ENCODE measurements at places on chromosomes 5 and 9.
A peak's percentile ranks its signal among the peaks of the same experiment; 100 is the strongest.

DNA sequence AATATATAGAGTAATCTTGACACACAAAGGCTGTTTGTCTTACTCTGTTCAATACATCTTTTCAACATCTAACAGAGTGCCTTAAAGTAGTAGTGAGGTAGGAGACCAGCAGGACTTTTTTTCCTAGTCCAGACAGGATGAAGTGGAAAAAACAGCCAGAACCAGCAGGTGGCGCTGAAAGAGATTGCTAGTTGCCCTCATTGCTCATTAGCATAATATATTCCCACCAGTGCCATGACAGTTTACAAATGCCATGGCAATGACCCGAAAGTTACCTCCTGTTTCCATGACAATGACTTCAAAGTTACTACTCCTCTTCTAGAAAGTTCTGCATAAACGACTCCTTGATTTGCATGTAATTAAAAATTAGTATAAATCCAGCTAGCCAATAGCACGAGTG, 387.4 kb downstream of the ACTL7B start:
- no peak for DNase-seq

DNA sequence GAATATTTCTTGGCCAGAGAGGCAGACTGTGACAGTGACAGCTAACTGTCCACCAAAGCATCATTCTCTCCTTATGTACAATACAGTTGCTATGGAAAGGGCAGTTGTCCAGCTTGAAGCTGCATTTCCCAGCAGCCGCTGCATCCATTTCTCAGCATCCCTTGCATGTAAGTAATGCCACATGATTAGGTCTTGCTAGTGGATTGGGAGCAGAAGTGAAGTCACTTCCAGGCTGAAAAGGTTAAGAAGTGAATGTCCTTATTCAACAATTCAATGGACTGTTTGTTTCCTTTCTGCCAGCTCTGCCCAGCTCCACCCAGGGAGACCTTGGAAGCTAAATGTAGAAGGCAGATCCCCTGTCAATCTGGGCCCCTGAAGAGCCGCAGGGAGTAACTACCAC, 26.1 kb upstream of the RETREG1 start:
- DNase-seq, result no peak

- DNase-seq, result peak; percentile 54
Measured at GRCh38 chr9:118595719-118596305, 773.4 kb downstream of the BRINP1 start.

DNA sequence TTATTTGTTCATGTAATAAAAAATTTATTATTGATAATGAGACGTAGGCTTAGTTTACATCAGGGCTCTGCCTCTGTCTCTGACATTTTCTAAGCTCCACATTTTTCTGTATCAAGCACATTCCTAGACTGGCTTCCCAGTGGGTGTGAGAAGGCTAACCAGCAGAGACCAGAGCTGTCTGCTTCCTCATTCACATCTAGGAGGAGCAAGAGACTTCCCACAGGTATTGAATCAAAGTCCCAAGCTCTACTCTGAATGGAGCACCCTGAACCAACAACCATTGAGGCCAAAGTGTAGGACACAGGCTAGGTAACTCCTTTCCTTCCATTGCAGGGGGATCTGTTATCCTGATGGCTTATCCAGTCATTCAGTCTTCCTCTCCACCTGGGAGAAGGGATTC, 72.4 kb downstream of the PARP8 start:
- no peak for DNase-seq

GRCh38 chr5:1552521-1553255, 28.9 kb upstream of the LPCAT1 start:
- DNase-seq, result peak; percentile 98

DNA sequence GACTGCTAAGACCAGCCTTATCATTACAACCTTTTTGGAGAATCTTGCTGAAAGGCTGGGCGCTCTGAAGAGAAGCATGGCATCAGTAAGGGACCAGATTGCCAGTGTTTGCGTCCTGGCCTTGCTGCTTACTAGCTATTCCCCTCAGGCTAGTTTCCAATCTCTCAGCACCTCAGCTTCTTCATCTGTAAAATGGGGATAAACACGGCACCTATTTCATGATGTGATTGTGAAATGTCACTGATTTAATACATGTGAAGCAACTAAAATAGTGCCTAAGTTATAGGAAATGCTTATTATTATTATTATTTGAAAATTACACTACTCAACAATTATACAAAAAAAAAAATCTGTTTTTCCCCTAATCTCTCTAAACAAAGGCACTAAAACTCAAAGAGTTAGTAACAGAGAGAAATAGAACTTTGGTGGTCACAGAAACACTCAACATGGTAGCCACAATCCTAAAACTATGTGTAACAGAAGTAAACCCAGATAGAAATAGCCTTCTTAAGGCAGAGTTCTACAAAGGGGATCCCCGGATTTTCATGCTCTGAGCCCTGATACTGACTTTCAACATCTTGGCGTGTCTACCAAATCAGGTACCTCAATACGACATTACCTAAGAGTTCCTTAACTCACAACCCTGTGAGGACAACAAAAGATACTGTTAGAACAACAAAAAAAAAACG, 62.0 kb downstream of the ENC1 start:
- DNase-seq, result no peak

DNA sequence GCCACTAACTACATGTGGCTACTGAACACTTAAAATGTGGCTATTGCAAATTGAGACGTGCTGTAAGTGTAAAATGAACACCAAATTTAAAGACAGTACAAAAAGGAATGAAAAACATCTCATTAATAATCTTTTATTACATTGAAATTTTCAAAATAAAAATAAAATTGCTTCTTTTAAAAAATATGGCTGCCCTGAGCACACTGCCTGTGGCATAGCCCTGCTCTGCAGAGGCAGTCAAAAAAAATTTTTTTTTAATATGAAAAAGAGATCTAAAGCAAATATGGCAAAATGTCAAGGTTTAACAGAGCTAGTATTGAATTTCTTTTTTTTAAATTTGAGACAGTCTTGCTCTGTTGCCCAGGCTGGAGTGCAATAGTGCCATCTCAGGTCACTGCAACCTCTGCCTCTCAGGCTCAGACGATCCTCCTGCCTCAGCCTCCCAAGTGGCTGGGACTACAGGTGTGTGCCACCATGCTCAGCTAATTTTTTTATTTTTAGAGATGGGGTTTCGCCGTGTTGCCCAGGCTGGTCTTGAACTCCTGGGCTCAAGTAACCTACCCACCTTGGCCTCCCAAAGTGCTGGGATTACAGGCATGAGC, 25.6 kb downstream of the CARNMT1 start:
- DNase-seq, result no peak

DNA sequence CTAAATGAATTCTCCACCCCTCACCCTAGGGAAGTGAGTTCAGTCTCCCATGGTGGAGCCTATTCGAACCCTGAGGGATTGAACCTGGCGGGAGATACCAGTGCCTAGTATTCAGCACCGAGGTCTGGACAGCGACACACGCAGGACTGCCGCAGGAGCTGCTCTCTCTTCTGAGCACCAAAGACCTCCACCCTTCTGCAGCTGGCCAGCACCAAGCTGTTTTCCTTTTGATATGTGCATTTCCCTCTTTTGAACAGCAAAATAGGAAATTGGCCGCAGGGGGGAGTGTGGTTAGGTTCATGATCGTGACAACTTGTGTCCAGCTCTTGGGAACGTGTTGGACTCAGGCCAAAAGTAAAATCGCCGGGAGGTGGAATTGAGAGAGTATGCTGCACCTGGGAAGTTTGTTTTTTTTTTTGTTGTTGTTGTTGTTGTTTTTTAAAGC, 1.2 kb upstream of the PCSK1 start:
- DNase-seq, result no peak

DNA sequence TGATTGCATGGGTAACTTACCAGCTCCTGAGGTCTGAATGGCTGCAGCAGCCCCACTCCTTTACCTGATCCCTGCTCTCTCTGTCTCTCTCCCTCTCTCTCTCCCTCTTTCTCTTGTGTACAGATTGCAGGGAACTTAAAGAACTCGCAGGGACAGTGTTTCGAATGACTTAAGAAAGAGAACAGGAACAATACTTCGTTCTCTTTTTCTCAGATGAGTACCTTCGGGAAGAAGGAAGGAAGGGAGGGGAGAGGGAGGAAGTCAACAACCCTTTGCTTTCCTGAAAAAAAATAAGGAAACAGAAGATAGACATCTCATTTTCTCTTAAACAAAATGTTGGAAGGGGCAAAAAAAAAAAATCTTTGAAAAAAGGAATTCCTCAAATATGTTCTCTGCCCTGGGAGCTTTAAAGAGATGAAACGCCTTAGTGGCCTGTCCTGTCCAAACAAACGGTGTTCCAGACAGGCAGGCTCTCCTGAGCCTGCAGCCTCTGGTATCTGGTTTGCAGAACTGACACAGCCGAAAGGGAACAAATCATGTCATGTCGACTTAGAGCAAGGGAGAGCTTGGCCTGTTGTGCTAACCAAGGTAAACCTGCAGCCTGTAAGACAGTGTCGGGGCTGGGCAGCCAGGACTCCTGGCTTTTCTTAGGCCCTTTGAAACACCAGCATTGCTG, at the start of gene ZNF366:
TSS of gene ZNF366 (minus strand) at position 180 of the 676 bp plus-strand sequence. CDS start 45,914 bp downstream, outside the sequence.
- DNase-seq, result no peak

DNA sequence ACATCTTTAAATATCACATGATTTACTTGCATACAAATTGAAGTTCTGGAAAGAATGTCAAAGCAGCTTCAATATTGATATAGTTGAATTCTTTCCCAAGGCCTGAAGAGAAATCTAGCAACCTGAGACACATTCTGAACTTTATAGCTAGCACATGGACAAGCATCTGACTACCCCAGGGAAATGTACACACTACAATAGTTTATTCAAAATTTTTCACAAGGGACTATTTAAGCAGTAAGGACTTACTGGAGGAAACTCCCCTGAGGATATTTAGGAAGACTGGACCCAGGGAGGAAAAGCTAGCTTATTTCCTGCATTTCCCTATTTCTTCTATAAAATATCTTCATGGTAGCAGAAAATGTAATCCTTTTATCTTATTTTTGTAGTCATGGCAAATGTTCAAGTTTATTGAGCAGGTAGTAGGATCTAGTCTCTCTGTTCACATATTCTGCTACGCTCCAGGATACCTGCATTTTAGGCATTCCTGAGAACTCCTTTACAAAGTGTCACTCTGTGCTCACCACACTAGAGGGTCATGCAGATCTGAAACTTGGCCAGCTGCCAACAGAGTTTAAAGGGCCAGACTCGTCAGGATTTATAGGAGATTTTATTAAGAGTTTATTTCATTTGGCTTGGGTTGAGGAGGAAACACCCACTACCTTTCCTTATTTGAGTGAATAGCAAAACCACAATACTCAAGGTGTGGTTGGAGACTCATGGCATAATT, 348.4 kb upstream of the FTMT start:
- DNase-seq, result no peak

- DNase-seq, result peak; percentile 55
Measured at GRCh38 chr9:95494022-95494415, 22.8 kb downstream of the PTCH1 start.

GRCh38 chr9:131500939-131501541, 1.7 kb upstream of the POMT1 start:
- DNase-seq, result no peak

- DNase-seq, result peak; percentile 87
Measured at GRCh38 chr9:694403-695154, 146.9 kb upstream of the DMRT1 start.

GRCh38 chr9:108681851-108682590, 173.8 kb downstream of the ACTL7B start:
- no peak for DNase-seq

DNA sequence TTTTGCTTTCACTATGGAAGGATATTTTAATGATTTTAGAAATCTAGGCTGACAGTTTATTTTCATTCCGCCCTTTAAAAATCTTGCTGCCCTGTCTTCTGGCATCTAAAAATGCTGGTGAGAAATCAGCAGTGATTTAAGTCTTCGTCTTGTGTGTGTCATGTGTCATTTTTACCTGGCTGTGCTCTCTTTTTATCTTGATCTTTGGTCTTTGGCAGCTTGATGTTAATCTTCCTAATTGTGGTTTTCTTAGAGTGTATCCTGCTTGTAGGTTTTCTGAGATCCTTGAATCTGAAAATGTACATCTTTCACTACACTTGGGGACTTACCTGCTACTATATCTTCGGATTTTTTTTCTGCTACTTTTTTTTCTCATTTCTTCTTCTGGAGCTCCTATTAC, 11.9 kb upstream of the LPCAT1 start:
- DNase-seq, result no peak

DNA sequence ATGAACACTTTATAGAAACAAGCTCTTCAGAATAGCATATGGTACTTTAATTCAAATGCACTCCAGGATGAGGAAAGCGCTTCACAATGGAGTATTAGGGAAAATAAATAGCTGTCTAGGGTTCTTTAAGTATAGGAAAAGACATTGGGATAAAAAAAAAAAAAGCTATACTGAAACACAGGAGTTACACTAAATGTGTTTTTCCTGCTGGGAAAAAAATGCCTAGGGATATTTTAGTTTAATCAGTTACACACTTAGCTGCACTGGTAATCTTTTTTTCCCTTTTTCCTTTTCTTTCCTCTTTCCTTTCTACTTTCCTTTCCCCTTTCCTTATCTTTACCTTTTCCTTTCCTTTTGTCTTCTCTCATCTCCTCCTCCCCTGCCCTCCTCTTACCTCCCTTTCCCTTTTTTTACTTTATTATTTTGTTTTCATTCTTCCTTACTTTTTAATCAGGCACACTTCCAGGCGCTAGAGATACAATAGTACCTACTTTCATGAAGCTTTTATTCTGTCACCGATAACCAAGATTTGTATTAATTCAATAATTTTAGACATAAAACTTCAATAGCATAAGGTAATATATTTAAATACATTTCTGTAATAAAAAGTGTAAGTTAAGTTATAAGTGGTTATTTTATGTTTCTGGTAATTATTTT, 758.7 kb downstream of the CDH18 start:
- no peak for DNase-seq

GRCh38 chr9:126677188-126678084, 63.7 kb downstream of the LMX1B start:
- DNase-seq, result no peak

- DNase-seq, result no peak
Measured at GRCh38 chr9:132241840-132242620, 80.2 kb downstream of the NTNG2 start.

DNA sequence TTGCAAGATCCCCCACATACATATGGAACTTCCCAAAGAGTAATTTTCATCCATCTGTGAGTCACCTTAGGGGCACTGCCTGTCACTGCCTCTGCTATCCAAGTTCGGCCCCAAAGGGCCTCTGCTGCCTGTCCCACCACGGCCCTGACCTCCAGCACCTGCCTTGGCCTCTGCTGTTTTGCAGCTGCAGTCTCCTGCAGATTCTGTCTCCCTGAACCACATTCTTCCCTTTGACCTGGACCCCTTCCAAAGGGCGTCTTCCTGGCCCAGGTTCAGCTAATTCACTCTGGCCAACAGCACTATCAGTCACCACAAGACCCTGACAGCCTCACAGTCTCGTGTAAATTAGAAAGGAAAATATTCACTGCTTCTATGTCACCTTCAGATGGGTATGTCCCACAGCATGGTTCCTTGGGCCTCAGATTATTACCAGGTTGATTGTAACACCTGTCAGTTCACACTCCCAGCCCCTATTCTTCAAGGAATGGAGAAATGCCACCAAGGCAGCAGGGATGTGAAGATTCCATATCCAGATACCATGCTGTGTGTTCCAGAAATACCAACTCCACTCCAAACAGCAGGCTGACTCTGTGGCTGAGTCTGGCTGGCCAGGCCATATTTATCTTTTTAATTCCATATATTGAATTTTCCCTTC, 479.3 kb downstream of the ARHGEF28 start:
- DNase-seq, result no peak

- no peak for DNase-seq
Measured at GRCh38 chr5:135482381-135482933, 30.3 kb upstream of the TIFAB start.

All from amygdala (tissue), 56 donors.